NCI-H1092 treated with DMSO at 0.1 percent for 48 hours (cell line): ENCODE measurements at places on chromosomes 3 and 15.

DNA sequence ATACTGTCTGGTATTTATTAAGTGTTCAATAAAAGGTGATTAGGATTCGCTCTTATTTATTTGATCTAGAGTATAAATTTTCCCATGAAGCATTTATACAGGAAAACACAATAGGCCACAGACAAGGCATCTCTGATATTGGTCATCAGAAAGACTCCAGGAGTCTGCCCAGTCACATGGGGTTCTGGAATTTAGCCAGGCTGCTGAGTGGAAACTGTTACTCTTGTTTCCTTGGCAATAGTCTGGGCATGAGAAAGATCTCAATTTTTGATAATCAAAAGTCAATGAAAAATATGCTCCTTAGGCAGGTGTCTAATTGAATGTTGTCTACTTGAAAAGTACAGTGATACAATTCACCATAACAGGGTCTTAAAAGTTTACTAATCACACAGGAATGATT is 161.2 kb downstream of the FRMD5 start:
- DNase-seq, result no peak

GRCh38 chr15:66588537-66588936 is 22.7 kb upstream of the LCTL start:
- DNase-seq, result no peak

- no peak for DNase-seq
Measured at GRCh38 chr3:99702953-99703943, 64.9 kb downstream of the COL8A1 start.

GRCh38 chr15:89116404-89116803 is 28.1 kb downstream of the ABHD2 start:
- peak; percentile 27 for DNase-seq

GRCh38 chr3:149044339-149045083 is 41.8 kb downstream of the HLTF start:
- DNase-seq, result no peak

- DNase-seq, result no peak
Measured at GRCh38 chr3:51715231-51715976, 8.5 kb downstream of the GRM2 start.

- DNase-seq, result no peak
Measured at GRCh38 chr15:73822998-73823397, 50.4 kb upstream of the TBC1D21 start.
